ENCODE measurements at places on chromosomes 1 and 21.

DNA sequence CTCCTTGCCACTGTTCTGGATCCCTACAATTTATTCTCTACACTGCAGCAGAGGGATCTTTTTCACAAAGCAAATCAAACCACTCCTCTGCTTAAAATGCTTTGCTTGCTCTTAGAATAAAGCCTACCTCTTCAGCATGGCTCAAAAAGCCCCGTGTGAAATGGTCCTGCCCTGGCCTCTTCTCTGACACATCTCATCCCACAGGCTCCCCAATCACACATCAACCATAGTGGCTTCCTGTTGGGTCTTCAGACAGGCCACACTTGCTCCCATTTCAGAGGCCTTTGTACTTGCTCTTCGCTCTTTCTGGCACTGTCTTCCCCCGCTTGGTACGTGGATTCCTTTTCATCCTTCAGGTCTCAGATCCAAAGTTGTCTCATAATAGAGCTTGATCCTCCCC is 44.3 kb upstream of the PLXNA2 start:
- DNase-seq, result no peak

DNA sequence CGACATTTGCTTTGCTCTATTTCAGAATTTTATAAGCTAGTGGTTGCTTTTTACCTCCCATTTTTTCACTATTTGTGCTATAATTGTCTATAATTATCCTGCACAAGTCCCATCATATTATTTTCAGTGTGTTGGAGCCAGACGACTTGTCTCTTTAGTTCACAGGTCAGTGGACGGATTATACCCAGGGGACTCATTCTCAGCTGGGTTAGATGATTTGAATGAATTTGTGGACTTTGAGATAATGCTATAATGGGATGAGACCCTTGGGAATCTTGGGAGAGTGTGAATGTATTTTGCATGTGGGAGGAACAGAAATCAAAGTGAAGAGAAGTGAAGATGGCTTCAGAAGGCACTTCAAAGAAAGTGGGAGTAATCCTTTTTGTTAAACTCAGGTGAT is 31.5 kb upstream of the KCNK1 start:
- DNase-seq, result no peak

- no peak for DNase-seq
Observed at GRCh38 chr1:216904471-216904870, 181.2 kb upstream of the ESRRG start.

- DNase-seq, result no peak
Observed at GRCh38 chr1:93690921-93691789, 9.5 kb upstream of the BCAR3 start.

DNA sequence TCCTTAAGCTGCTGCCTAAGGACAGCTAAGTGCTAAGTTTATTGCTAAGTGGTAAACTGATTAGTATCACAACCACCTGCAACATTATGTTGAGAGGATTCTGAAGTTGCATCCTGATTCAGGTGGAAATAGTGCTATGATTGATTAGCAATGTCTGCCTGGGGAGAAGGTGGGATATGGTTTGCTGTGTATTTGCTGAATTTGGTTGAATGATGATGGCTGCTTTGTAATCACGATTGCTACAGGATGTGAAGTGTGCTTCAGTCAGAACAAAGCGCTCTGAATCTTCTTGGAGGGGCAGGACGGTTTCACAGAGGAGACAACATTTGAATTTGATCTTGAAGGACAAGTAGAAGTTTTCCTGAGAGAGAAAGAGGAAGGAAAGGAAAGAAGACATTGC is 226.0 kb downstream of the ST6GALNAC3 start:
- DNase-seq, result no peak
